ENCODE measurements at places on chromosomes 12 and 14.

DNA sequence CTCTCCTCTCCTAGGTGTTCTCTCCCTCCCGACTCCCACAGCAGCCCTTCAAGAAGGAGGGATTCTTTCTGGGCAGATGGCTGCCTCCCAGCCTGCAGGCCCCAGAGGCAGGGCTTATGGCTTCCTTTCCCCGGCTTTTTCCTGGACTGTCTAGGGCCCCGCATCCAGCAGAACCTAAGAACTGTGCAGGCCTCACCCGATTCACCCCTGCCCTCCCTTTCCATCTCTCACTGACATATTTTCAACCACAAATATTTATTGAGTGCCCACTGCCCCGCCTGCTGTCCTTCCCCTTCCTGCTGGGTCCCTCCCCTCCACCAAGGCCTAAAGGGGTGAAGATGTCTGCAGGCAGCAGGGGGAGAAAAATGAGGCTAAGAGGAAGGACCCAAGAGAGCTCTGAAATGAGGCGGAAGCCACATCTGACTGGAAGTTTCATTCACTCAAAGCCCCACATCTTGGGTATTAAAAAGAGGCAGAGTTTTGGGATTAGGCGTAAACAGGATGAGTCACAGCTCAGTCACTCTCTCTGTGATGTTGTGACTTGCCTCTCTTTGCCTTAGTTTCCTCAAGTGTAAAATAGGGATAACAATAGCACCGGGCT is 2.9 kb downstream of the SCNN1A start:
- H3K4me3 ChIP-seq = no peak overlapping the region
- H3K27me3 ChIP-seq = no peaks in the 10 kb centered on the region
- H3K27ac ChIP-seq = peak overlapping the region; percentile 80
- DNase-seq = no peak
- peaks cover 27% of the 10 kb centered on the region for H3K4me1 ChIP-seq
- no peaks in the 10 kb centered on the region for H3K36me3 ChIP-seq

DNA sequence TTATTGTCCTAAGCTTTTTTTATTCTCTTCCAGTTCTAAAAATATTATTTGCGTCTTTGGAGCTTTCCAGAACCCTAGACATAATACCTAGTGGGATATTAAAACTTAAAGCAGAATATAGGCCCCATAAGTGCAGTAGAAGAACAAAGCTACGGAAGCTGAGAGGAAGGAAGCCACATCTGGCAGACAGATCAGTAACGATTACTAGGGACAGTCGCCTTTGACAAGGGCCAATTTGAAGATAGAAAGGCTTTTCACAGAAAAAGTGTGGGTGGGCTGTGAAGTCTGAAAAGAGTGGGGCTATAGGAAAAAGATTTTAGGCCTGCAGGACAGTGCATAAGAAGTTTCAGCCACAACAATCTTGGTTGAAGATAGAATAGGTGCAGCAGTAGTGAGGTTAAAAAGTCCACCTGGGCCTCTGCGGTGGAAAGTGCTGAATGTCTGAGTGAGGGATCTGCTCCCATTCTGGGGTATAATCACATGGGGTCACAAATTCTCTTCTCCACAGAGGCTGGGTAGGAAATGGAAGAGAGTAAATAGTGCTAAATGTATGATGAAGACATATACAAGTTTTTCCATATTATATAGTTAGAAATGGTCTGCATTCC is 114.5 kb downstream of the CMAS start:
- no peaks in the 10 kb centered on the region for H3K36me3 ChIP-seq
- H3K4me1 ChIP-seq = peaks cover 8% of the 10 kb centered on the region
- DNase-seq = no peak
- no peak overlapping the region for H3K4me3 ChIP-seq
- no peaks in the 10 kb centered on the region for H3K27me3 ChIP-seq
- peak overlapping the region; percentile 52 for H3K27ac ChIP-seq

DNA sequence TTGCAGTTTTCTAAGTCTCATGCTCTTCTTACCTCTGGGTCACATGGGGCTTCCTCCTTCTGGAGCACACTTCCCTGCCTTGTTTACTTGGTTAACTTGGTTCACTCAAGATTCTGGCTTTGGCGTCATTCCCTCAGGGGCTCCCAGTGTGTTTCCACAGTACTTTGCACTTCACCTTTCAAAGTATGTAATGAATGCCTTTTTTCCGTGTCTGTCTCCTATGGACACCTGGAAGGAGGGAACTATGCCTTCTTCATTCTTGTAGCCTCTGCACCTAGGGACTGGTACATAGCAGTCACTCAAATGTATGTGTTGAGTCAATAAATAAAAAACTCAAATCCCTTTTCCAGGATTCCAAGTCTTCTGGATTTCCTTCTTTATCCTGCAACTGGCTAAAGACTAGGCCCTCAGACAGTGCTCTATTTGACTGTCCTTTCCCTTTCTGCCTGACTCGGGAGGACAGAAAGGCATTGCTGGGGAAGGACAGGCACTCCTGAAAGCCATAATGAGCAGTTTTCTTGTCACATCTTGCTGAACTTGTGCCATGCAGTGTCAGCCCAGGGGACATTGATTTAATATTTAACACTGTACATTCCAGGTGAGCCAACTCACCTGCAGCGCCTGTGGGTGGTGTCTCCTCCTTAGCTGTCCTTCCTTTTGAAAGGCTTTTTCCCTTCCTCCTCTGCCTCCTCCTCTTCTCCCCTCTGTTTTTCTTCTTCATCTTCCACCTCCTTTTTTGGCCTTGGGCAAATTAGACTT is 12.8 kb downstream of the MYRFL start:
- no peak overlapping the region for H3K4me3 ChIP-seq
- no peaks in the 10 kb centered on the region for H3K36me3 ChIP-seq
- no peak for DNase-seq
- no peaks in the 10 kb centered on the region for H3K4me1 ChIP-seq
- peaks cover 12% of the 10 kb centered on the region for H3K27me3 ChIP-seq

DNA sequence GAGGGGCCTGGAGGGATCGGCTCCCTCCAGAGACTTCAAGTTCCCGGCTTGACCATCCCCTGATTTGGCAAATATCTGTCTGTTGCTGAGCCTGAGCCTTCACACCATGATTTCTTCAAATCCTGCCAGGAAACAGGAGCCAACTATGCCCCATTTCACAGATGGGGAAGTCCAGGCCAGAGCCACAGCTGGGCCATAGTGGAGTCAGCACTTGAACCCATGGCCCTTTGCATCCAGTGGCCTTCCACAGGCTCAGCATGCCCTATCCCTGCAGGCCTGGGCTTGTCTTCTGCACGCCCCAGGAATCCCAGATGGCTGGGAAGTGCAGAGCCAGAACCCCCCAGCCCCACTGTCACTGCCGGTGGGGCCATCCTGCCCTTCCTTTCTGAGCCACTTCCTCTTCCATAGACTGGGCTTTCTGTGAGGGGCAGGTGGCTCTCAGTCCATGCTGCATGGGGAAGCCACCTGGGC is 44.9 kb downstream of the CYP46A1 start:
- no peaks in the 10 kb centered on the region for H3K4me1 ChIP-seq
- peaks cover 49% of the 10 kb centered on the region for H3K27me3 ChIP-seq
- H3K27ac ChIP-seq = no peak overlapping the region

DNA sequence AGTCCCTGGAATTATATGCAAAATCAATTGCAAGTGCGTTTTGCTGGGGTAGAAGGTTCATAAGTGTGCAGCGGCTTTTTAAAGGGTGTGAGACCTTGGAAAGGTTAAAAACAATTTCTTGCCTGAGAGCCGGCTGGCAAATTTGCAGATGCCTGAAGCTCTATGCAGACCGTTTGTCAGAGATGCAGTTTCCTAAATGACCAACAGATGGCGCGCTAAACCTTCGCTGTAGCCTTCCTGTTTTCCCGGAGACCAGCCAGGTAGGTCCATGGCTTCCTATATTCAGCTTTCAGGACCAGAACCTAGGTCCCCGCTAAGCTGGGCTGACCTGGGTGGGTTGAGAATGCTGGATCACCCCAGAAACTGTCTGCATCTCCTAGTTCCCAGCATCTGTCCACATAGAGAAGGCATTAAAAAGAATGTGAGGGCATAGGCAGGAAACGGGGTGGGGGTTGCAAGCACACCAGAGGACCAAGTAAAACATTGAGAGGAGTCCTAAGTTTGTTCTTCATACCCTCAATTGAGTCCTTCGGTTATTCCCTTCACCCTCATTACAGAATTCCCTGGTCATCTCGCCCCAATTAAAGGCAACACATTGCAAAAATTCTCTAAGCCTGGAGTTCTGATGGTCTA is 5.7 kb upstream of the NOS1 start:
- H3K36me3 ChIP-seq = no peaks in the 10 kb centered on the region
- H3K4me1 ChIP-seq = no peaks in the 10 kb centered on the region
- peak; percentile 8 for DNase-seq

- no peak overlapping the region for H3K4me3 ChIP-seq
- peaks cover 4% of the 10 kb centered on the region for H3K4me1 ChIP-seq
- no peak overlapping the region for H3K27ac ChIP-seq
- peaks cover 8% of the 10 kb centered on the region for H3K36me3 ChIP-seq
Measured at GRCh38 chr14:21109377-21110138, 8.7 kb downstream of the TMEM253 start.

DNA sequence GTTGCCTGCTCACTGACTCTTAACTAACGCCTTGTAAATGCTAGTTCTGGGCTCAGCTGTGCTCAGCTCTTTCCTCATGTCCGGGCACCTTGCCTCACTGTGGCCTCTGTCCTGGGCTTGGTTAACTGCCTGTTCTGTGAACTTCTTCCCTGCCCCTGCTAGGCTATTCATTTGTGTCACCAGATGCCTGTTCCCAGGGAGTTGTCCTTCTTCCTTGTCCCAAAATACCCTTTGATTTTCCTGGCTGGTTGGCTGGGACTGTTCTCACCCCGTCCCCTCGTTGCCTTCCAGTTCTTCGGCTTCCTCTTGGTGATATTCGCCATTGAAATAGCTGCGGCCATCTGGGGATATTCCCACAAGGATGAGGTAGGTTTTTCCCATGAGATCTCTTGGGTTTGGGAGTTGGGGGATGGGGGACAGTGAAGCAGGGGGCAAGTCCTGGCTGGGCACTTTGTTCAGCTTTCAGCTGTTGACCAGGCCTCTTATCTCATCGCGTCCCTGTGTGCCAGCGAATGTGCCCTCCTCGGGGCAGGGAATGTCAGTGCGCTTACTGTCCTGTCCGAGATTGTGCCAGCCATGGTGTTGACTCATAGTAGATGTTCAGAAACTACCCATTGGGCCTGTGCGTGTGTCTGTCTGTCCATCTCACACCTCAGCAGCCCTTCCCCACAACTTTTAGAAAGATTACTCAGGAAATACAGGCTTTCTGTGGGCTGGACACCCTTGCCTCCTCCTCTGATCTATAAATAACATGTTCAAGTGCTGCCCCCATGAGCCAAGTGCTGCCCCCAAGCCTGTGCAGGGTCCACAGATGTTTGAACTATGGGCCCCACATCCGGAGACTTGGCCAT is 33.1 kb downstream of the CD9 start:
- no peak for DNase-seq
- H3K27ac ChIP-seq = no peak overlapping the region
- H3K36me3 ChIP-seq = peaks cover 2% of the 10 kb centered on the region
- H3K27me3 ChIP-seq = peaks cover 12% of the 10 kb centered on the region
- no peak overlapping the region for H3K4me3 ChIP-seq

- no peaks in the 10 kb centered on the region for H3K4me1 ChIP-seq
- no peak overlapping the region for H3K27ac ChIP-seq
- H3K4me3 ChIP-seq = no peak overlapping the region
- H3K36me3 ChIP-seq = peaks cover 40% of the 10 kb centered on the region
- DNase-seq = no peak
- no peaks in the 10 kb centered on the region for H3K27me3 ChIP-seq
Measured at GRCh38 chr12:131941116-131941986, 8.4 kb upstream of the EP400 start.

GRCh38 chr14:99534863-99535262 is 53.7 kb downstream of the CCNK start:
- H3K27ac ChIP-seq = no peak overlapping the region
- no peaks in the 10 kb centered on the region for H3K27me3 ChIP-seq
- no peak overlapping the region for H3K4me3 ChIP-seq
- no peaks in the 10 kb centered on the region for H3K4me1 ChIP-seq
- DNase-seq = no peak

GRCh38 chr12:103814436-103814835 is 26.6 kb downstream of the NT5DC3 start:
- no peaks in the 10 kb centered on the region for H3K27me3 ChIP-seq
- no peaks in the 10 kb centered on the region for H3K4me1 ChIP-seq
- H3K36me3 ChIP-seq = peaks cover 7% of the 10 kb centered on the region
- H3K4me3 ChIP-seq = no peak overlapping the region
- H3K27ac ChIP-seq = no peak overlapping the region

DNA sequence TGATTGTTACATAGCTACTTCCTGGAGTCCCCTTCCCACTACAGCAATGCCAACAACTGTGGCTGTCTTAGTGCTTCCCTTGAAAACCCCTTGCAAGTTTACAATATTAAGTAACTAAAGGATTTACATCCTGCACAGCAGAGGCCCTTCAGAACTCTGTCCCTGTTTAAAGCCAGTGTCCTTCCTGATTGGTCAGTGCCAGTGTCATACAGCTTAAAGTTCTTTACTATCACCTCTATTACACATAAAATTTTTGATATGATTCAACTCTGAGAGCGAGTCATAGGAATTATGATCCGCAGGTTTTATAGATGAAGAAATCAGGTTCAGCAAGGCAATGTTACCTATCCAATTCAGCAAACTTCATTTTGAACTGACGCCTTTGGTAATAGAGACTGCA is 91.4 kb upstream of the ALX1 start:
- no peaks in the 10 kb centered on the region for H3K4me1 ChIP-seq
- no peak for DNase-seq
- no peaks in the 10 kb centered on the region for H3K36me3 ChIP-seq
- no peak overlapping the region for H3K4me3 ChIP-seq

DNA sequence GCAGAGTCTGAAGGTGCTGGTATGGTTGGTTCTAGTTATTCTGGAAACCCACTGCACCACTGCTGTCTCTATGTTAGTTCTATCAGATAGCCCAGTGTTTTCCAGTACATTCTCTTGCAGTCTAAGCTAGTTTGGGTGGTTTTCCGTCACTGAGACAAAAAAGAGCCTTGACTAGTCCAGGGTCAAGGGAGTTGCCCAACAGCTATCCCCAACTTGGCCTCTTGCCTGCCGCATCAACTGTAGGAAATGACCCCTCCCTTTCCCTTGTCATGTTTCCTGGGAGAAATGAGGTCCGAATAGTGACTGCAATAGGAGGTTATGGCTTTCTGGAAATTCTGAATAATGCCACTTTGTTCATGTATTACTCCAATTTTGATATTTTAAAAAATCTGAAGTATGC is 160.4 kb downstream of the EFCAB11 start:
- DNase-seq = no peak
- no peak overlapping the region for H3K27ac ChIP-seq
- no peaks in the 10 kb centered on the region for H3K36me3 ChIP-seq

DNA sequence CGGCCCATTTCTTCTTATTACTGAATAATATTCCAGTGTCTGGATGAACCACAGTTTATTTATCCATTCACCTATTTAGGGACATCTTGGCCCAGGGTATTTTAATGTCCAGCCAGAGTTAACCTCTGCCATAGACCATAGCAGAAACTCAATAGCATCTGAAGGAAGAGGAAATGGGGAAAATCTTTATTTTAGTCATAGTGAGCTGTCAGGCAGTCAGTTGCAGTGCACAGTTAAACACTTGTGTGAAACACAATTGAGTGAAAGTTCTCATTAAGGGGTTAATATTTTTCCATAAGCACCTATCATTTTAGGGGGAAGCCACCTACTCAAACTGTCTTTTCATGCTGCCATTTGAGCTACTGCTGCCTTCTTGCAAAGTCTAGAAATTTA is 197.3 kb upstream of the PPFIA2 start:
- H3K27ac ChIP-seq = no peak overlapping the region
- H3K36me3 ChIP-seq = no peaks in the 10 kb centered on the region
- H3K27me3 ChIP-seq = no peaks in the 10 kb centered on the region
- no peaks in the 10 kb centered on the region for H3K4me1 ChIP-seq

- no peak for DNase-seq
- peak overlapping the region; percentile 26 for H3K4me3 ChIP-seq
- peaks cover 6% of the 10 kb centered on the region for H3K4me1 ChIP-seq
- no peaks in the 10 kb centered on the region for H3K27me3 ChIP-seq
Measured at GRCh38 chr12:124852329-124852831, 11.3 kb downstream of the SCARB1 start.
